Left kidney (tissue), 8 donors: ENCODE measurements at places on chromosomes 13 and 19. TPM values are rescaled to one million over a fixed set of nuclear protein-coding genes. Genes with fewer than 3 reads are reported as not detected.

Gene SGCG
- polyA plus RNA-seq, result 4.2 TPM

Gene FBXO17
- polyA plus RNA-seq, result 88.0 TPM

Gene CLEC4G
- not detected for polyA plus RNA-seq

Gene ATP4B
- 0.33 TPM for polyA plus RNA-seq

Gene SMIM44
- polyA plus RNA-seq, result not detected

Gene DLEU7
- polyA plus RNA-seq, result 1.4 TPM

Gene TTC9B
- 0.25 TPM for polyA plus RNA-seq

GRCh38 chr13:36555151-36555986, 118.5 kb upstream of the SERTM1 start:
- no peak for DNase-seq

Gene SLC46A3
- polyA plus RNA-seq, result 2.0 TPM

DNA sequence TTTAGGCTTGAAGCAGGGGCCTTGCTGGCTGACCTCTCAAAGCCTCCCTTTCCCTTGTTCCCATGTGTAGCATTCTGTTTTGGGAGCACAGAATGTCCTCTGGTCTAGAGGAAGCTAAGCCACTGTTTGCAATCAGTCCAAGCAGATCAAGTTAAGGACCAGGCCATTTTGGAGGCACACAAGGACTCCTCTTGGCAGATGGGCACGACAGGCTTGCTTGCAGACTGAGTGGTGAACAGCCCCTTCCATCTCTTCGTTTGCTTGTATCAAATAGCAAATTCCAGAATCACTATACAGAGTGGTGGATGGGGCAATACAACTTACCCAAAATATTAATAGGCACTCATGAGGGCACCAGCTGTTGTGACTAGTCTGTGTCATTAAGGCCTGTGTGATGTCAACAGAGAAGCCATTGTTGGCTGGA, 215.5 kb upstream of the SERP2 start:
- DNase-seq, result no peak

Gene SLC10A2
- 0.73 TPM for polyA plus RNA-seq

DNA sequence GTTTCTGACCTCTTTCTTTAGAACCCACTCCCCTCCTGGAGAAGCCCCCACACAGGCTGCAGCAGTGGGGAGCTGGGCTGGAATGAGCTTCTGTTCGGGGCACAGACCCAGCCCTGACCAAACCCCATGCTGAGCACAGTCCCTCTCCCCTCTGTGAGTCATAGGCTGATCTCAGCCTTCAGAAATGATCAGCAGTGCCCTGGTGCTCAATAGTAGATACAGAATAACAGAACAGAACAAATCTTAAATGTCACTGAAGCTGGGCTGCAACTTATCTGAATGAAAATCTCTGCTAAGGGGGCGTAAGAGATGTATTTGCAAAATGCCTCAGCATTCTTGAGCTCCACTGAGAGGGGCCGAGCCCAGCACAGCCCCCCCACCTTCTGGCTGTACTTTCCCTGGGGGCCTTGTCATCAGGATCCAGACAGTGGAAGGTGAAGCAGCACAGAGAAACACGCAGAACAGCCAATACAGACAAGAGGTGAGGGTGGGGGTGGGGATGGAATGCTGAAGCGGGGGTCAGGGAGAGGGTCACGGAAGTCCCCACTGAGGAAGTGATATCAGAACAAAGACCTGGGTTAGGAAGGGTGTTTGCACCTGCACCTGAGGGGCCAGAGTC, 9.9 kb downstream of the ZNF665 start:
- no peak for DNase-seq

DNA sequence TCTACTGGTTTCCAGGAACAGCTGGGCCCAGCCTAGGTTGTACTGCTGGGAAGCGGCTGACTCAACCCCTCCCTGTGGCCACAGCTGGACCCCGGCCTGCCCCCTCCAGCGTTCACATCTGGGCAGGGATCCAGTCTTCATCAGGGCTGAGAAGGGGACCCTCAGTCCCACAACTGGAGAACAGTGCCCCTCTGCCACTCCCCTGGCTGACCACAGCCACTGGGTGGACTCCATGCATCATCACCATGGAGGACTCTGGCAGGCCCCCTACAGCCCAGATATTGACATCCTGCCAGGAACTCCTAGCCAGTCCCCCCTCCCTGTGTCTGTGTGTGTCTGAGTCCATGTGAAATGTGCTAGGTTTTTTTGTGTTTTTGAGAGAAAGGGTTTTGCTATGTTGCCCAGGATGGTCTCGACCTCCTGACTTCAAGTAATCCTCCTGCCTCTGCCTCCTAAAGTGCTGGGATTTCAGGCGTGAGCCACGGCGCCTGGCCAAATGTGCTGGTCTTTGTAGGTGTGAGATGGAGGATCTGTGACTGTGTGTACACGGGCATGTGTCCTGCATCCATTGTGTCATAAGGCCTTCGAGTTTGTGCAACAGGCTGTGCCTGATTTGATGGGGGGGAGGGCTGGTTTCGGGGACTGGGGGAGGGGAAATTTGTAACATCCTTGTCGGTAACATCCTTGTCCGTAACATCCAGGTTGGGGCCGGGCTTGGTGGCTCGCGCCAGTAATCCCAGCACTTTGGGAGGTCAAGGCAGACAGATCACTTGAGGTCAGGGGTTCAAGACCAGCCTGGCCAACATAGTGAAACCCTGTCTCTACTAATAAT, 4.0 kb upstream of the HOOK2 start:
- DNase-seq, result no peak
